Esophagus squamous epithelium (tissue), 5 donors: ENCODE measurements at places on chromosomes 2 and 18.

- DNase-seq: no peak
Observed at GRCh38 chr2:158761621-158762020, 33.5 kb upstream of the DAPL1 start.

DNA sequence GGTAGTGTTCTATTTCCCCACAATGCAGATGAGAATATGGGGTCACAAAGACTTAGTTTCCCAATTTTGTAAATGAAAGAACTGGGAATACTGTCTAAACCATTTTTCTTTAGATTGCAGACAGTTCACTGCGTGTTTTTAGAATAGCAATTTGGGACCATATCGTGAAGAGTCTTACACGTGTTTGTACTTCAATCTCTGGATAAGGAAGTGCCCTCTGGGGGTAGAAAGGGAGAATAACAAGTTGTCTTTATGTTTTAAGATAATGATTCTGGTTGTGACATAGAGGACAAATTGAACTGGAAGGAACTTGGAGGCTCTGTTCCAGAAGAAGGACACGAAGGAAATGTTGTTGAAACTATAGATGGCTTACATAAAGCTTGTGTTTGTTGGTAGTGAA lies 457.7 kb downstream of the CBLN2 start:
- no peak for DNase-seq

DNA sequence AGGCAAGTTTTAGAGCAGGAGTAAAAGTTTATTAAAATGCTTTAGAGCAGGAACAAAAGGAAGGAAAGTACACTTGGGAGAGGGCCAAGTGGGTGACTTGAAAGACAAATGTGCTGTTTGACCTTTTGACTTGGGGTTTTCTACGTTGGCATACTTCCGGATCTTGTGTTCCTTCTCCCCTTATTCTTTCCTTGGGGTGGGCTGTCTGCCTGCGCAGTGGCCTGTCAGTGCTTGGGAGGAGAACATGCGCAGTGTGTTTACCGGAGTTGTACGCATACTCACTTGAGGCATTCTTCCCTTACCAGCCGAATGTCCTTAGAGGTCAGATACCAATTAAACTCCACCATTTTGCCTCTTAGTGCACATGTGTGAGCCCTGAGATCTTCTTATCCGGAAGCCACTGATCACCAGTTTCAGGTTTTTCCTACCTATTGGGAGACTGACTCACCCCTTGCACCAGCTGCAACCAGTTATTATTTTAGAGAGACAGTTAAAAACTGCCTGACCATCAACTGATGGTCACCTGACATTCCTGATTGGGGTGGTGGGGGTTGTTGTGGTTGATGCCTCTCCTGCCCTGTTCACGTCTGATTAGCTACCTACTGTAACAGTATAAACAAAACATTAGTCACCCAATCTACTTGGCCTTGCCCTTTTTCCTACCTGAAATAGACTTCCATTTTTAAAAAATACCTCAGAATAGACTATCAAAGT lies 67.5 kb downstream of the NYAP2 start:
- DNase-seq: no peak

GRCh38 chr2:229511524-229511923 lies 202.8 kb downstream of the DNER start:
- DNase-seq: no peak

DNA sequence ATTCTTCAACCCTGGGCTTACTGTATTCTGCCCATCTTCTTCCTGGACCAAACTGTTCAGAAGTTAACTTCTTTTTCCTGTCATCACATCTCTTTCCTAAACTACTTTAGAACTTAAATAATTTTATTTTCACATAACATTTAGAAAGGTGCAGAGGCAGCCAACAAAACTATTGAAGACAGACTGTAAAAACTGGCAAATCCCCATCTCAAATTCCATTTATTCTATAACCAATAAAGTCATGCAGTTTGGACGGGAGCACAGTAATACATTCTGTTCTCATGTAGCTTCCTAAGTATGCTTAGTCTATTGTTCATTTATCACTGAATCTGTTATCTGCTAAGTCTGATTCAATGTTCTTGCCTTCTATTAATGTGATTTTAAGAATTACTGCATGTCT lies 99.1 kb downstream of the SMAD2 start:
- DNase-seq: no peak

- DNase-seq: peak; percentile 78
Observed at GRCh38 chr18:59139291-59139614, 431 bp upstream of the SEC11C start.

DNA sequence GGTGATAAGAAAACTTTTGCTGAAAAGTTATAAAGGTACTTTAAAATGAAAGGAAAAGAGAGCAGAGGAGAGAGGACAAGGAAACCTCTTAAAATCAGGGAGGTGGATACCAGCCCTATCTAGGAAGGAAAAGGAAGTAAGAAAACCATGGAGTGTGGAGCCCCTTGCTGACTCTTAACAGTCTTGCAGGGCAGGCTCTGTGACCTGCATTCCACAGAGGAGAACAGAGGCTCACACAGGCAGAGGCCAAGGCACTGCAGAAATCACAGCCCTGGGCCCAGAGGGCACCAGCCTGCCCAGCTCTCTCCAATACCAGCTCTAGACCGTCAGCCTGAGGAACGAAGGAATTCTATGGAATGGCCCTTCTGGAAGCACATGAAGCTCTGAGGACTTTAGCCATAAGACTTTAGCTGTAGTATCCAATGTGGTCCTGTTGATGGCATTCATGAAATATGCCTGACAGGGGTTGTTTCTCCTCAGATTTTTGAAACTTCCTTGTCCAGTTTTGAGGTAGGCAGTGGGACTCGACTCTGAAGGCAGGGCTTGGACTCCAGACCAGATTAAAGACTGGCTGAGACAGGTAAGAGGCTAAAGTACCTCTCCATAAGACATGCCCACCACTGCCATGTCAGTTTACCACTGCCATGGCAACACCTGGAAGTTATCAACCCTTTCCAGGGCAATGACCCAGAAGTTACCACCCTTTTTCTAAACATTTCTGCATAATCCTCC lies 216.3 kb downstream of the ANAPC1 start:
- DNase-seq: no peak
